Stimulated activated CD4-positive, alpha-beta T cell treated with anti-CD3 and anti-CD28 coated beads, Interleukin-1b, Interleukin-23, amount 100 ng/mL, for 4 hours (primary cell): ENCODE measurements at places on chromosomes 7 and 10.

DNA sequence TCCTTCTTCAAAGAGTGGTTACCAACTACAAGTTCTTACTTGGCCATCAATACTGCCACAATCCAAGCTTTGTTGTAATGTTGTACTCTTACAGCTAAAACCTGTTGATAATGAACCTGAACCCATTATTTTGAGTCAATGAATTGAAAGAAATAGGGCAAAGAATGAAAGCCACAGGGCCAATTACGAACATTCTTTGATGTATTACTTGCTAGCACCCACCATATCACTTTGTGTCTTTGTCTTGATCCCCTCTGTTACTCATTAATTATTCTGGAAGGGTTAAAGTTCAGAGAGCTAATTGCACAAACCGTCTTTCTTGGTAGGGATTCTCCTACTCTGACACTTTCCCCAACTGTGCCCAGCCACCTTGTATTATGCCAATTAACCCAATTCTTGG is 53.2 kb upstream of the TFEC start:
- DNase-seq, result no peak

- DNase-seq, result no peak
Observed at GRCh38 chr10:76906256-76906655, 731.4 kb downstream of the KCNMA1 start.

DNA sequence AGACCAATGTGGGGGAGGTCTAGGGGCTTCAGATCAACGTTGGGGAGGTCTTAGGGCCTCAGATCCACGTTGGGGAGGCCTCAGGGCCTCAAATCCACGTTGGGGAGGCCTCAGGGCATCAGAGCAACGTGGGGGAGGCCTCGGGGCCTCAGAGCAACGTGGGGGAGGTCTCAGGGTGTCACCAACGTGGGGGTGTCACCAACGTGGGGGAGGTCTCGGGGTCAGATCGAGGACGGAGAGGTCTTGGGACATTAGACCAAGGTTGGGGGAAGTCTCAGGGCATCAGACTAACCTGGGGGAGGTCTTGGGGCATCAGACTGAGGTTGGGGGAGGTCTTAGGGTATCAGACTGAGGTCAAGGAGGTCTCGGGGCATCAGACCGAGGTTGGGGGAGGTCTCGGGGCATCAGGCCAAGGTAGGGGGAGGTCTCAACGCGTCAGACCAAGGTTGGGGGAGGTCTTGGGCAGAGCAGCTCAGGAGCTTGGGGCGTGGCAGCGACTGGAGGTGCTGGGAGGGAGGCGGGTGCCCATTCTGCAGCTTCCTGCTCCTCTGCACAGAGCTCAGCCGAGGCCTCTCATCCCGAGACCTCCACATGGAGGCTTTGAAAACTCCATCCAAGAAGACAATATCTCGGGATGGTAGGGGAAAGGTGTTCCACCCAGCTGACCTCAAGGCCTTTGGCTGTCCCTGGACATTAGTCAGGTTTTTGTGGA is 159.8 kb downstream of the WDR37 start:
- DNase-seq, result no peak

DNA sequence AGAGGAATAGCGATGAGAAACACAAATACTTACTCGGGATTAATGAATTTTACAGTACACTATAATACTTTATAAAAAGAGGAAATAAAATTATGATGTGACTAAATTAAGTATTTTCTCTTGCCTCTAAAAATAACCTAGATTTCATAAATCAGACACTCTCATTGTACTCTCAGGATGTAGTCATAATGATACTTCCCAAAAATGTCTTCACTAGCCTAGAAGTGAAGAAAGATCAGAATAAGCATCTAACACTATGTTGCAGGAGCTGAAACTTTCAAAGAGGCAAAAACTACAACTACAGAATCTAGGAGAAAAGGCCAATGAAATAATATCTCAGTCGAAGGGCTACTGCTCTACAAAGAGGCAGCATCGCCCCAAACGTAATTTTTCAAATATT is 49.4 kb downstream of the DNAJC1 start:
- DNase-seq, result no peak

DNA sequence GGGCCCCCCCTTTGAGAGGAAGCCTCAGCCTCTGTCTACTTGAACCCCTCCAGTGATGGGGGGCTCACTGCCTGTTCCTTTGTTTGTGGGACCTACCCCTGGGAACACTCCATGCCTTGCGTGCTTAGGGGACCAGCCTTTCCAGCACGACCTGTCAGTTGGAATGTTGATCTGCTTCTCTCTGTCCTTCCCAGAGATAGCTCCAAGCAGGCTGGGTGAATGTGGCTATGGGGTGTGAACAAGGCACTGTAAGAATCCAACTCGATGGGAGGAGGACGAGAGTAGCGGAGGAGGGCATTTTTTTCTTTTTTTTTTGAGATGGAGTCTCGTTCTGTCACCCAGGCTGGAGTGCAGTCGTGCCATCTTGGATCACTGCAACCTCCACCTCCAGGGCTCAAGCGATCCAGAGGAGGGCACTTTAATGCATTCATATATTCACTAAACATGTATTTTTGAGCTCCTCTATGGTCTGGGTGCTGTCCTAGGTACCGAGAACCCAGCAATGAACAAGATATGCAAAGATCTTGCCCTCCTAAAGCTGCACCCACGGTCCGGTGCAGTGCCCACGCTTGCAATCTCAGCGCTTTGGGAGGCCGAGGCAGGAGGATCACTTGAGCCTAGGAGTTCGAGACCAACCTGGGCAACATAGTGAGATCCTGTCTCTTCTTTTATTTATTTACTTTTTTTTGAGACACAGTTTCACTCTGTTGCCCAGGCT is 8.5 kb downstream of the CLIP2 start:
- no peak for DNase-seq

GRCh38 chr7:22900784-22901183 is 78.1 kb upstream of the TOMM7 start:
- no peak for DNase-seq

- no peak for DNase-seq
Observed at GRCh38 chr7:111103136-111103535, 12.2 kb downstream of the LRRN3 start.

GRCh38 chr10:75977139-75977538 is 545.7 kb downstream of the LRMDA start:
- no peak for DNase-seq

GRCh38 chr10:110040767-110041478 is 33.1 kb downstream of the ADD3 start:
- no peak for DNase-seq

GRCh38 chr7:44881610-44882009 is 3.7 kb downstream of the PURB start:
- DNase-seq, result no peak

DNA sequence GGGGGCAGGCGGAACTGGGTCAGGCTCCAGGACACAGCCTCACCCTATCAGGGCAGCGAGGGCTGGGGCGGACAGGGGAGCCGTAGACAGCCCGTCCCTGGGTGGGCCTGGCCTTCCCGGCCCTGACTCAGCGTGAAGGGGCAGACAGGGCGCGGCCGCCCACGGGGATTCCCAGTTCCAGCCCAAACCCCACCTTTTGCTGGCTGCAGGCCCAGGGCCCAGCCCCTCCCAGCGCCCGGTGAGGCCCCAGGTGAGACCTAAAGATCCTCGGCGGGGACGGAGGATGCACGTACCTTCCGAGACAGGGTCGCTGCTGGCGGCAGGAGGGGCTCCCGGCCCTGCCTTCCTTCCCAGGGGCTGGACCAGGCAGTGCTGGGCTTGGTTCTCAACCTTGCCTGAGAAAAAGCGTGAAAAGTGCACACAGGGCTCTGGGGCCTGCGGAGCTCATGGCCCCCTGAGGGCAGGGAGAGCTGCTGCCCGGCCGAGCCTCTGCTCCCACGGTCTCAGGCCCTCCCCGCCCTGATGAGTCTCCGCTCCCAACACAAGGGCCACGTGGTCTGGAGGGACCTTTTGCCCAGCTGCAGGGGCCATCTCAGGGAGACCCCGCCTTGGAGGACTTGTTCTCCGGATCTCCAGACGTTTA is 43.9 kb upstream of the DNAJB6 start:
- no peak for DNase-seq
